ENCODE measurements at places on chromosomes 5 and 9.
A peak's percentile ranks its signal among the peaks of the same experiment; 100 is the strongest.

- no peaks in the 10 kb centered on the region for H3K36me3 ChIP-seq
- no peaks in the 10 kb centered on the region for H3K27me3 ChIP-seq
- H3K4me3 ChIP-seq, result no peak overlapping the region
- H3K27ac ChIP-seq, result no peak overlapping the region
- no peaks in the 10 kb centered on the region for H3K4me1 ChIP-seq
- no peak for DNase-seq
These were observed 79.2 kb downstream of the SEMA5A start for GRCh38 chr5:9466697-9467096.

GRCh38 chr9:136759436-136760325, 1.6 kb upstream of the LCN8 start:
- H3K4me1 ChIP-seq, result no peaks in the 10 kb centered on the region
- no peak for DNase-seq
- no peaks in the 10 kb centered on the region for H3K27me3 ChIP-seq
- no peaks in the 10 kb centered on the region for H3K36me3 ChIP-seq
- peak overlapping the region; percentile 55 for H3K27ac ChIP-seq

DNA sequence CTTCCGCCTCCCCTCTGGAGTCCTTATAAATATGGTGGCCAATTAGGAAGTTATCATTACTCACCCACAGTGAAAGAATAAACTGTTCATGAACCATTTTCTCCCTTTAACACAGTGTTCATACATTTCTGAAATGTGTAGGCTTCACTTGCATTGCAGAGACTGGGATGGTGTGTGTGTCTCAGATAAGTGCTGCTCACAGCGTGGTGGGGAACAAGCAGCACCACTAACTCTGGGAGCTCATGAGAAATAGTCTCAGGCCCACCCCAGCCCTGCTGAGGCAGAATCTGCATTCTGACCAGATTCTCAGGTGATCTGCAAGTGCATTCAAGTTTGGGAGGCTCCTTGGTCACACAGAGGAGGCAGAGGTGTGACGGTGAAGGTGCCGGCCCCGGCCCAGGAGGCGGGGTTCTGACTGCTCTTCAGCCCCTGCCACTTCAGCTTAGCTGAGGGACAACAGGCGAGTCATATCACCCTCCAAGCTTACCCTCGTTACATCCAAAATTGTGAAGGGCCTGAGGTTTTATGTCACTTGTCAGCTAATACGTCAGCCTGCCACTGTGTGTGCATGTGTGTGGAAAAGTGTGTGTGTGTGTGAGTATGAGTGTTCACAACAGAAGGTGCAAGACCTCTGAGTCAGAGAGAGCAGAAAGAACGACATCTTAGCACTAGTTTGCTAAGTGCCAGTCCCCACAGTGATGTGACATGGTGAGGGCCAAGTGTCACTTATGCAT, 34.7 kb downstream of the DAP start:
- H3K4me1 ChIP-seq, result peaks cover 46% of the 10 kb centered on the region
- no peak overlapping the region for H3K27ac ChIP-seq
- DNase-seq, result no peak

DNA sequence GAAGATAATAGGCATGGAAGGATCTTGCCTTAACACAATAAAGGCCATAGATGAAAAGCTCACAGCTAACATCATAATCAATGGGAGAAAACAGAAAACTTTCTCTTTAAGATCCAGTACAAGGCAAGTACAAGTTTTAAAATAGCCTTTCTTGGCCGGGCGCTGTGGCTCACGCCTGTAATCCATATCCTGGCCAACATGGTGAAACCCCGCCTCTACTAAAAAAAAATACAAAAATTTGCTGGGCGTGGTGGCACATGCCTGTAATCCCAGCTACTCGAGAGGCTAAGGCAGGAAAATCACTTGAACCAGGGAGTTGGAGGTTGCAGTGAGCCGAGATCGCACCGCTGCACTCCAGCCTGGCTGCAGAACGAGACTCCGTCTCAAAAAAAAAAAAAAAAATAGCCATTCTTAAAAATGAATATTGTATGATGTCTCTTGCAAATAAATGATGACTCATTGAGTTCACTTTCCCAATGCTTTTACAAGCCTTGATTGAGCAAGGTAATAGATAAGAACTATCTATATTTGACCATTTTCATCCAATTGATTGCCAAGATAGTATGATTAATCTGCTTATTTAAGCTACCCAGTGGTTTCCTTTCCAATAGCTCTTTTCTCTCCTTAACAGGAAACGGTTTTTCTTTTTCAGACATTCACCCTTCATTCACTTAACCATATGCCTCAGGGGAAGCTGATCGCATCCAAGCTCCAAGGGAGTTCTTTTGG, 15.8 kb downstream of the CCDC152 start:
- H3K27ac ChIP-seq, result no peak overlapping the region
- no peaks in the 10 kb centered on the region for H3K36me3 ChIP-seq
- no peak overlapping the region for H3K4me3 ChIP-seq
- DNase-seq, result no peak

DNA sequence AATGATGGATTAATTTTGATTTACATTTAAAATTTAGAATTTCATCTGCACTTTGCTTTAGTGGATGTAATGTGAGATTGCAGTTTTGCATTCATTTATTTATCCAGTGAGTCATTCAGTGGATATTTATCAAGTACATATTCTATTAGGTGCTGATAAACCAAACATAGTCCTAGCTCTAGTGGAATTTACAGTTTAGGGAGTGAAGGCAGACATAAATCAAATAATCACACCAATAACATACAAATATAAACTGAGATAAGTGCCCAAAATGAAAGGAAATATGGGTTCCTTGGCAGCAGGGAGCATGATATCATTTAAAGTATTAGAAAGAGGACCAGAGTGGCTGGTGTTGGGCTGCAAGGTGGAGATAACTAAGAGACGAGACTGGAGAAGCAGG, 14.7 kb upstream of the NIPBL start:
- no peaks in the 10 kb centered on the region for H3K4me1 ChIP-seq
- no peak overlapping the region for H3K27ac ChIP-seq
- no peaks in the 10 kb centered on the region for H3K36me3 ChIP-seq
- no peak for DNase-seq
- no peak overlapping the region for H3K4me3 ChIP-seq

- no peaks in the 10 kb centered on the region for H3K27me3 ChIP-seq
- no peak for DNase-seq
- H3K27ac ChIP-seq, result no peak overlapping the region
- peaks cover 2% of the 10 kb centered on the region for H3K36me3 ChIP-seq
These were observed 216.4 kb downstream of the CACNA1B start for GRCh38 chr9:138094028-138094427.

- peaks cover 6% of the 10 kb centered on the region for H3K4me1 ChIP-seq
- DNase-seq, result no peak
- no peaks in the 10 kb centered on the region for H3K36me3 ChIP-seq
- peak overlapping the region; percentile 51 for H3K4me3 ChIP-seq
- no peak overlapping the region for H3K27ac ChIP-seq
These were observed 117.5 kb downstream of the SLC1A3 start for GRCh38 chr5:36723912-36724311.

DNA sequence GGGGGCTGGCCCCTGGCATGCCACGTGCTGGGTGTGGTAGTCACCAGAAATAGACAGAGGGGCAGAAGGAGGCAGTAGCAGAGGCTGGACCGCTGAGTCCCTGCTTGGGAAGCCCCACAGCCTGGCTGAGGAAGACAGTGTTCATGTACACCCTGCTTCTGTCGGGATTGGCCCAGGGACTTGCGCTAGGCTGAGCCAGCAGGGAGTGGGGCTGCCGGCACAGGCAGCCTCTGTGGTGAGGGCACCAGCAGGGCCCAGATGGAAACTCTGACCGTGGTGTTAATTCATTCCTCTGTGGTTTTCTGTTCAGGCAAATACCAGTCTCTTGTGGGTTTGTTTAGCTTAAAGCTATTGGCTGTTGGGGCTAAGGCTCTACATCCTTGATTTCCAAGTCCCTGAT, 108.6 kb upstream of the RAD23B start:
- H3K4me3 ChIP-seq, result no peak overlapping the region
- no peak overlapping the region for H3K27ac ChIP-seq
- no peak for DNase-seq
- no peaks in the 10 kb centered on the region for H3K36me3 ChIP-seq
- H3K27me3 ChIP-seq, result peaks cover 15% of the 10 kb centered on the region

GRCh38 chr5:178116143-178116885, 3.0 kb downstream of the N4BP3 start:
- DNase-seq, result peak; percentile 88
- peaks cover 40% of the 10 kb centered on the region for H3K4me1 ChIP-seq
- peak overlapping the region; percentile 84 for H3K27ac ChIP-seq
- peaks cover 24% of the 10 kb centered on the region for H3K36me3 ChIP-seq
- H3K4me3 ChIP-seq, result peak overlapping the region; percentile 92

DNA sequence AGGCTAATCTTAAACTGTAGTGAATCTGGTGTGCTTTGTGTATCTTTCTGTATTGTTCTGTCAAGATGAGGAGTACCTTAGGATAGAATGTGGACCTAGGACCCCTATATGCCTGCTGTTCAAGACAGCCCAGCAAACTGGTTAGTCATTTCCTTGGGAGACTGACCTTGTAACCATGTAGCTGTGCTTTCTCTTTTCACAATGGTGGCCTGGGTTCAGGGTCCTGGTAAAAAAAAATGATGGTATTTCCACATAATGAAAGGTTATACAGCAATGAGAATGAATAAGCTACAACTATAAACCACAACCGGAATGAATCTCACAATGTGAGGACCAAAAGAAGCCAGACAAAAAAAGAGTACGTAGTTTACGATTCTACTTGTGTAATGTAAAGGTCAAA, 36.4 kb upstream of the F2RL1 start:
- H3K4me3 ChIP-seq, result no peak overlapping the region
- no peaks in the 10 kb centered on the region for H3K36me3 ChIP-seq
- H3K27me3 ChIP-seq, result no peaks in the 10 kb centered on the region
- no peak for DNase-seq
- H3K4me1 ChIP-seq, result no peaks in the 10 kb centered on the region

GRCh38 chr5:151094030-151094851, 13.4 kb upstream of the TNIP1 start:
- peak overlapping the region; percentile 69 for H3K4me3 ChIP-seq
- peak; percentile 25 for DNase-seq
- H3K36me3 ChIP-seq, result peaks cover 8% of the 10 kb centered on the region
- peaks cover 66% of the 10 kb centered on the region for H3K4me1 ChIP-seq
- no peaks in the 10 kb centered on the region for H3K27me3 ChIP-seq
- peak overlapping the region; percentile 95 for H3K27ac ChIP-seq

- H3K4me3 ChIP-seq, result no peak overlapping the region
- DNase-seq, result no peak
- H3K27ac ChIP-seq, result peak overlapping the region; percentile 85
- peaks cover 36% of the 10 kb centered on the region for H3K4me1 ChIP-seq
These were observed 301.1 kb downstream of the NR3C1 start for GRCh38 chr5:143102411-143102810.

DNA sequence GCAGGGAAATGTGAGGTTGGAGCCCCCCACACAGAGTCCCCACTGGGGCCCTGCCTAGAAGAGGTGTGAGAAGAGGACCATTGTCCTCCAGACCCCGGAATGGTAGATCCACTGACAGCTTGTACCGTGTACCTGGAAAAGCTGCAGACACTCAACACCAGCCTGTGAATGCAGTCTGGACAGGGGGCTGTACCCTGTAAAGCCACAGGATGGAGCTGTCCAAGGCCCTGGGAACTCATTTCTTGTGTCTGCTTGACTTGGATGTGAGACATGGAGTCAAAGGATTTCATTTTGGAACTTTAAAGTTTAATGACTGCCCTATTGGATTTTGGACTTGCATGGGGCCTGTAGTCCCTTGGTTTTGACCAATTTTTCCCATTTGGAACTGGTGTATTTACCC, 535.0 kb upstream of the MEF2C start:
- no peak for DNase-seq
- no peak overlapping the region for H3K27ac ChIP-seq
- no peaks in the 10 kb centered on the region for H3K27me3 ChIP-seq
- H3K36me3 ChIP-seq, result no peaks in the 10 kb centered on the region
- no peaks in the 10 kb centered on the region for H3K4me1 ChIP-seq

DNA sequence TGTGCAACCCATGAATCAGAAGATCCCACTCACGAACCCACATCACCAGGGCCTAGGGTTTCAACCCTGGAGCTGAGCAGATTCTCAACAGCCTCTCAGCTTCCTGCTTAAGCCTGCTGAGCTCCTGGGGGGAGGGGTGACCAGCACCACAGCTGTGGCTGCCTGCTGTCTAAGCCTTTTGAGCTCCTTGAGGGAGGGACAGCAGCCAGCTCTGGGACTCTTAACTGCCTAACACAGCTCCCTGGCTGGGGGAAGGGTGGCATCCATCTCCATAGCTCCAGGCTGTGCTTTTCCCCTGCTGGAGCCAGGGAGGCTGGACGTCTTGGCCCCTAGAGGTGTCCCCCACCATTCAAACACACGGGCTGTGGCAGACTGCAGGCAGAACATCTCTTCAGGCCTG, 250.3 kb downstream of the DMAC1 start:
- no peak overlapping the region for H3K27ac ChIP-seq
- DNase-seq, result no peak
- H3K36me3 ChIP-seq, result no peaks in the 10 kb centered on the region
- no peaks in the 10 kb centered on the region for H3K4me1 ChIP-seq
- no peak overlapping the region for H3K4me3 ChIP-seq

DNA sequence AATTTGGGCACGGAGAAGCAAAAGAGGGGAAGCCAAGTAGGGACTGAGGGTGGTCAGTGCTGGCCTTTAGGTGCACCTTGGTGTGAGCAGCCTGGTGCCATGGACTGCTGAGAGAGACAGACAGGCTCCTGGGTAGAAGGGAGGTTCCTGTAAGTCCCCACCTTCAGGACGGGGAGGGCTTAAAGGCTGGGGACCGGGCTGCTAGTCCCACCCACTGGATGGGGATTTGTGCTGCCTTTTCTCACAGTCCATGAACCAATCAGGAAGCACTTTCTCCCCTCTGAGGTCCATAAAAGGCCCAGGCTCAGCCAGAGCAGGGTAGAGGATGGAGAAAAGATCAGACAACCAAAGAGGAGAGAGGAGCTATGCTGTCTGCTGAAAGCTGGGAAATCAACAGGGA, 15.2 kb downstream of the CDC25C start:
- DNase-seq, result no peak
- no peak overlapping the region for H3K4me3 ChIP-seq
- peaks cover 2% of the 10 kb centered on the region for H3K36me3 ChIP-seq
- H3K27me3 ChIP-seq, result no peaks in the 10 kb centered on the region
- H3K27ac ChIP-seq, result no peak overlapping the region

- H3K36me3 ChIP-seq, result no peaks in the 10 kb centered on the region
- H3K27me3 ChIP-seq, result peaks cover 2% of the 10 kb centered on the region
- DNase-seq, result no peak
- H3K4me1 ChIP-seq, result no peaks in the 10 kb centered on the region
- H3K27ac ChIP-seq, result no peak overlapping the region
- no peak overlapping the region for H3K4me3 ChIP-seq
These were observed 45.5 kb upstream of the SHISAL2B start for GRCh38 chr5:64644831-64645230.

DNA sequence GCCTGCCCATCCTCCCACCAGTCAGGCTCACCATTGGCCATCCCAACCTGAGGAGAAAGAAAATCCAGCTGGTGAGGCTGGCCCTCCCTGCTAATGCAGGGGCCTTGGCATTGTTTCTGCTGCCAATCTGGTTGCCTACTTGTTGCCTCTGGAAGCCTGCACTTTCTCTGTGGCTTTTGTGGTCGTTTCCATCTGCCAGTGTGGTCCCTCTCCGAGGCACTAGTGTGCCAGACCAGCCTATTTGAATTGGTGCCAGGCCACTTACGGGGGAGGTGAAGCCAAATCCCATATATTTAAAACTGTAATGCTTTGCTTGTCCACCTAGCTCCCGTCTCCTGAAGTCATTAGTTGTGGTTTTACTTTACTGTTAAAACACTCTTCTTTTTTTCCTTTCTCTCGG, 213.4 kb upstream of the ADAMTSL1 start:
- H3K27me3 ChIP-seq, result peaks cover 20% of the 10 kb centered on the region
- no peak for DNase-seq
- no peak overlapping the region for H3K4me3 ChIP-seq
- H3K36me3 ChIP-seq, result no peaks in the 10 kb centered on the region

GRCh38 chr9:119365291-119366027, 3.8 kb downstream of the BRINP1 start:
- H3K4me3 ChIP-seq, result no peak overlapping the region
- H3K27ac ChIP-seq, result no peak overlapping the region
- H3K36me3 ChIP-seq, result no peaks in the 10 kb centered on the region
- DNase-seq, result no peak
- H3K4me1 ChIP-seq, result no peaks in the 10 kb centered on the region
- H3K27me3 ChIP-seq, result peaks cover 23% of the 10 kb centered on the region
